Panc1 (cell line): ENCODE measurements at places on chromosomes 13 and 19. TPM values are rescaled to one million over a fixed set of nuclear protein-coding genes. Genes with fewer than 3 reads are reported as not detected.

ATP8B3 gene
- 67.7 TPM for total RNA-seq

SYDE1 gene
- 47.7 TPM for total RNA-seq

CTXN1 gene
- total RNA-seq = 89.4 TPM

PGLYRP2 gene
- total RNA-seq = not detected

SMIM44 gene
- total RNA-seq = not detected

TUBA3C gene
- not detected for total RNA-seq
